ENCODE measurements at places on chromosomes 7 and 10. TPM values are rescaled to one million over a fixed set of nuclear protein-coding genes. Genes with fewer than 3 reads are reported as not detected.
A peak's percentile ranks its signal among the peaks of the same experiment; 100 is the strongest.

GRCh38 chr10:109737626-109738025 is 185.7 kb downstream of the XPNPEP1 start:
- H3K27ac ChIP-seq, result no peak overlapping the region
- H3K4me1 ChIP-seq, result no peaks in the 10 kb centered on the region

GRCh38 chr10:133393401-133394063 is 425 bp upstream of the MTG1 start:
- no peak overlapping the region for H3K27ac ChIP-seq
- H3K4me1 ChIP-seq, result no peaks in the 10 kb centered on the region
- H3K36me3 ChIP-seq, result peaks cover 22% of the 10 kb centered on the region
- H3K27me3 ChIP-seq, result no peaks in the 10 kb centered on the region
- H3K4me3 ChIP-seq, result peak overlapping the region; percentile 85

DNA sequence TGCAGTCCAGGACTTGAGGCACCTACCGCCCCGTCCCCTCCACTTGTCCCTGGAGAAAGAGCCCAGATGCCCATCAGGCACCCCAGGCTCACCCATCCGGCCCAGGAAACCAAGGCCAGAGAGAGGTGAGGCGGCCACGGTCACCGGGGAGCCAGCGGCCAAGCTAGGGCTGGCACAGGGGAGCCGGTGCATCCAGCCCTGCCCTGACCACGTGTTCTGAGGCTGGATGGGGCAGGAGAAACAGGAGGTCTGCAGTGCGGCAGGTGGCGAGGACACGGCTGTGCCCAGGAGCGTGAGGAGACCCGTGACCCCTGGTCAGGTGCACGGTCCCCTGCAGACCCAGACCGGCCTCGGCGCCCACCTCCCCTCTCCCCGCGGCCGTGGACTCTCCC is 27.6 kb downstream of the UNCX start:
- no peak overlapping the region for H3K4me3 ChIP-seq
- no peak for DNase-seq
- H3K4me1 ChIP-seq, result no peaks in the 10 kb centered on the region
- no peaks in the 10 kb centered on the region for H3K27me3 ChIP-seq
- no peak overlapping the region for H3K27ac ChIP-seq

The CPA2 gene
- total RNA-seq, result not detected

The HHEX gene
- 18.5 TPM for total RNA-seq

The BTBD16 gene
- total RNA-seq, result not detected

The AQP1 gene
- total RNA-seq, result 2,113 TPM

The HSPA12A gene
- 5.5 TPM for total RNA-seq

- peaks cover 60% of the 10 kb centered on the region for H3K4me1 ChIP-seq
- no peaks in the 10 kb centered on the region for H3K27me3 ChIP-seq
- H3K36me3 ChIP-seq, result no peaks in the 10 kb centered on the region
- DNase-seq, result no peak
Observed at GRCh38 chr7:74025146-74025545, 2.8 kb upstream of the ELN start.

DNA sequence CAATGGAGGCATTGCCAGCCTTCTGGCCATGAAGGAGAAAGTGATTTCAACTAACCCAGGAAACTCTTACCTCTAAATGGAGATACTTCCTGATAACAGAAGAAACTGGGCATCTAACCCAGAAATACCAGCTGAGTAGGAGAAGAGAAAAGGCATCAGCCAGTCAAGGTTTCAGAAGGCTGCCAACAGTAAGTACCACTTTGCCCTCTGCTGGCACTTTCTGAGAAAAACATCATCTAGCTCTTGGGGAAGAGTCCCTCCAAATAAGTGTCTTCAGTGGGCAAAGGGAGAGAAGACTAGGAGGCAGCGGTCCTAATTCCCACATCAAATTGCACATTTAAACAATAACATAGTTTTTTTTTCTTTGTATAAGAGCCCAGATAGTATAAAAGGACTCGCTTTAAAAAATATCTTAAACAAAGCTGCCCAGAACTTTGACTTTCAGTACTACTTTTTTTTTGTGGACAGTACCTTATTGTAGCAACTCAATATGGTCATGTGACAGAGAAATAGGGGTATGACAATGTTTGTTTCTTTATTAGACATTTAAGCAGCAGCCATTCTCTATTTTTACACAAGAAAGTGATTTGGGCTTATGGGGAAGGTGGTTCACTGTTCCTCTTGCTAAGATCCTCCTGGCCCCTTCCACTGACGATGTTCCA is 157.3 kb downstream of the CTTNBP2 start:
- no peak overlapping the region for H3K27ac ChIP-seq
- H3K36me3 ChIP-seq, result no peaks in the 10 kb centered on the region
- no peak overlapping the region for H3K4me3 ChIP-seq
- no peak for DNase-seq

DNA sequence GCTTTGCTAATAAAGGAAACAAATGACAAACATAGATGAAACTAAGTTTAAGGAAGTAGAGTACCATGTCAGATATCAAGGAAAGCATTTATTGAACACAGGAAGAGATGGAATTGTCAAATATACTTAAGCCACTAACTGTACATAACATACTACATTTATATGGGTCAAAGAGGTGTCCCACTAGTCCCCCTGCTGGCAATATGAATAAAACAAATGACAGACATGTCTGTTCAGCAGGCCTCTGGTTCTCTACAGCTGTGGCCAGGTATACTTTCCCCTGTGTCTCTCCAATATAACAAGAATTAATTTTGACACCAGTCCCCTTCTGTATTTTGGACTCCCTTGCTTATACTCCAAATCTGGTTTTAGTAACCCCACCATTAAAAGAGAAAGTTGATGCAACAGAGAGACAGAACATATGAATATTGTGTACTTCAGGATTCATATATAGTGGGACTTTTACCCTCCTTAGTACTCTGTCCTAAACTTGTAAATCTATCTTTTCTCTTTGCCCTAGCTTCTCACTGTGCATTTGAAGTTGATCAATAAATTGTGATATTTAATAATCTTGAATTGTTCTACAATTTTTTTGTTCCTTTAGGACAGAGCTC is 42.9 kb downstream of the CD36 start:
- H3K4me1 ChIP-seq, result no peaks in the 10 kb centered on the region
- no peak overlapping the region for H3K4me3 ChIP-seq
- H3K36me3 ChIP-seq, result no peaks in the 10 kb centered on the region
- no peaks in the 10 kb centered on the region for H3K27me3 ChIP-seq
- DNase-seq, result no peak

GRCh38 chr7:585229-585711 is 65.6 kb upstream of the PDGFA start:
- DNase-seq, result no peak
- no peaks in the 10 kb centered on the region for H3K36me3 ChIP-seq
- H3K27me3 ChIP-seq, result no peaks in the 10 kb centered on the region
- no peak overlapping the region for H3K4me3 ChIP-seq
- peaks cover 7% of the 10 kb centered on the region for H3K4me1 ChIP-seq

DNA sequence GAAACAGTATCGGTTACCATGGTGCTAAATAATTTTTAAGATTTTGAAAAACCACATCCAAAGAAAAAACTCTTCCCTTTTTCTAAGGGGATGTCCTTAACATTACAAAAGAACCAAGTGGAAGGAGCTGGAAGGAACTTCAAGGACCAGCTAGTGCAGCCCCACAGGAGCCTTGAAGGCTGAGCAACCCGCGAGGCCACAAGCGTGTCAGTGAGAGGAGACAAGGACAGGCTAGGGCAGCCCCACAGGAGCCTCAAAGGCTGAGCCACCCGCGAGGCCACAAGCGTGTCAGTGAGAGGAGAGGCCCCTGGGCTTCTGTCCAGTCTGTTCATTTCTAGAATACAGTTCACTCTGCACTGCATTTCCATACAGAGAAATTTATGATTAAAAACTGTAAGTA is 80.1 kb upstream of the ATP6V0A4 start:
- no peak for DNase-seq
- H3K4me3 ChIP-seq, result no peak overlapping the region
- no peaks in the 10 kb centered on the region for H3K27me3 ChIP-seq
- H3K27ac ChIP-seq, result no peak overlapping the region

The SPDYE1 gene
- not detected for total RNA-seq

DNA sequence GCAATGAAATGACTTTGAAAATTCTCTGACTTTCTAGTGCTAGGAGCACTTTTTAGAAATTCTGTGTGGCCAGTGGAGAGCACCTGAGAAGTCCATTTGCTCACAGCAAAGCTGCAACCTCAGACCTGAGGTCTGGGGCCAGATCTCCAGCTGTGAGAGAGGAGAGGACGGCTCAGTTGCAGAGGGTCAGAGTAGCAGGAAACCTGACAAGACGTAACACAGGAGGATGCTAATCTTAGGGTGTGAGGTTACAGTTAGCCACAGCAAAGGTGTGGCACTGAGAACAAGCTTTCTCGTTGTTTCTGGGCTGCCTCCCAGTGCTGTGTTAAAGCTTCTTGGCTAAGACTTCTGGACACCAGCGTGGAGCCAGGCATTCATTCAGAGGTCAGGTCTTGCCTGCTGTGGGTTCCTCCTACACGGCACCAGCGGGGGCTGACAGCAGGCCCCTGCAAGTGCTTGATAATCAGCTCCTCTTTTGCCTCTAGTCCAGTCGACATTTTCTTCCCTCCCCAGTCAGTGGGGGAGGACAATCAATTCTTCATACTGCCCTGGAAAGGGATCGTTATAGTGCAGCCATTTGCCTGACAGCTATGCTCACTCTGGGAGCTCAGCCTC is 435.4 kb upstream of the DPP6 start:
- H3K4me1 ChIP-seq, result no peaks in the 10 kb centered on the region
- H3K36me3 ChIP-seq, result no peaks in the 10 kb centered on the region
- no peak overlapping the region for H3K27ac ChIP-seq
- no peak for DNase-seq
- no peak overlapping the region for H3K4me3 ChIP-seq
- H3K27me3 ChIP-seq, result no peaks in the 10 kb centered on the region

The COMMD3 gene
- 21.9 TPM for total RNA-seq

The TMEM140 gene
- total RNA-seq, result 26.9 TPM

GRCh38 chr10:3476640-3477448 is 304.3 kb upstream of the PITRM1 start:
- no peaks in the 10 kb centered on the region for H3K36me3 ChIP-seq
- H3K4me3 ChIP-seq, result no peak overlapping the region
- H3K27ac ChIP-seq, result no peak overlapping the region
- no peak for DNase-seq

GRCh38 chr10:60537697-60538096 is 148.0 kb upstream of the ANK3 start:
- H3K4me1 ChIP-seq, result peaks cover 7% of the 10 kb centered on the region
- DNase-seq, result no peak
- no peaks in the 10 kb centered on the region for H3K27me3 ChIP-seq
- no peak overlapping the region for H3K27ac ChIP-seq

The MEOX2 gene
- 35.0 TPM for total RNA-seq

DNA sequence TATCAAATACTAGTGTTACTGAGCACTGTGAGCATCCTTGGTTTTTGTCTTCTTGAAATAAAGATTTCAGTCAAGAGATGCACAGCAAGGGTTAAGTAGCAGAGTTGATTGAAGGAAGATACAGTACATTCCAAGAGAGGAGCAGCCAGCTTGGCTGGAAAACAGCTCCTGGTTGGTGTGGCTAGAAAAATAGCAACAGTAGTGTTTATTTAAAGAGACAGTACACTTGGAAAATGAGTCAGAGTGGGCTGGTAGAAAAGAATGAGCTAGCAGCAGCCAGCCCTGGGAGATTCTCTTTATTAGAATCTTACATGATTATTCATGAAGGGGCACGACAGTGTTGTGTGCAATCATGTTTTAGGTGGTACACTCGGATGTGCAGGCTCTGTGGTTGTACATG is 1016.4 kb upstream of the SORCS1 start:
- H3K4me3 ChIP-seq, result no peak overlapping the region
- DNase-seq, result no peak
- no peaks in the 10 kb centered on the region for H3K27me3 ChIP-seq
- no peaks in the 10 kb centered on the region for H3K4me1 ChIP-seq
- H3K27ac ChIP-seq, result no peak overlapping the region
- H3K36me3 ChIP-seq, result no peaks in the 10 kb centered on the region

The STEAP1 gene
- total RNA-seq, result 2.1 TPM

DNA sequence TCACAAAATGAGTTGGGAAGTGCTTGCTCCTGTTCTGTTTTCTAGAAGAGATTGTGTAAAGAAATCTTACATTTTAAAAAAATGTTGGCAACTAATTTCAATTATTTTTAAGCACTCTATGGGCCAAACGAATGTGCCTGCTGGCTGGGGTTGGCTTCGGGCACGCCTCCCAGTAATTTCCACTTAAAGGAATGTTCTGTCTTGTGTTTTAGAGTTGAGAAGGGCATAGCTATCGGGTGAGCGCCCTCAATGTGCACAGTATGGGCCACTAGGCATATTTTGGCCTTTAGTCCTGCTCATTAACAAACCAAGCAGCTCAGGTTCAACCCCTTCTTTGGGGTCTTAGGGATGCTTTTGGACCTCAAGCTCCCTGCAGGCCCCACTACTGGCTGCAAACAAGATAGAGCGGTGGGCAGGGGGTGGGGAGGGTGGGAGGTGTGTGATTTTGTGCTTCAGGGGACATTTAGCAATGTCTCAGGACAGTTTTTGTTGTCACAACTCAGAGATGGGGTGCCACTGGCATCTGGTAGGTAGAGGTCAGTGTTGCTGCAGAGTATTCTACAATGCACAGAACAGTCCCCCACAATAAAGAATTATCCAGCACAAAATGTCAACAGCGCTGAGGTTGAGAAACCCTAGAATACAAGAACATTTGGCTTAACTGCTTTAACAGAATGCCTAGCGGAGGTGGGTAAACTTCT is 40.7 kb downstream of the TACC2 start:
- no peaks in the 10 kb centered on the region for H3K27me3 ChIP-seq
- peaks cover 14% of the 10 kb centered on the region for H3K4me1 ChIP-seq
- no peaks in the 10 kb centered on the region for H3K36me3 ChIP-seq
- H3K27ac ChIP-seq, result peak overlapping the region; percentile 74
- DNase-seq, result no peak

The TUBAL3 gene
- total RNA-seq, result not detected

DNA sequence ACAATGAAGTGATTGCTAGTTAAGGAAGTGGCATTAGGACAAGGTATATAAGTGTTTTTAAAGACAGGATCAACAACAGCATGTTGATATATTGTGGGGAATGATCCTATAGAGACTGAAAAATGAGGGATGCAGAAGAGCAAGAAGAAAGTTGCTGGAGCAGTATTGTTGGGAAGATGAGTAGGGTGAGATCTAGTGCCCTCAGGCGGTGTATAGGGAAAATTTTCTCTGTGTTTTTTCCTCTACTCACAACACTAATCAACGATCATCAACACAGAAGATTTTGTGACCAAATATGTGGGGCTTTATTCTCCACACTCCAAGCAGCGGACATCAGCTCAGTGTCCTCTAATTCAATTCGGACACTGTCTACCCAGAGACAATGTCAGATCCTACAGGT is 9.6 kb upstream of the PTTG1IP2 start:
- no peak overlapping the region for H3K27ac ChIP-seq
- no peaks in the 10 kb centered on the region for H3K36me3 ChIP-seq
- H3K4me3 ChIP-seq, result no peak overlapping the region
- H3K4me1 ChIP-seq, result no peaks in the 10 kb centered on the region
- no peak for DNase-seq

The LIPF gene
- total RNA-seq, result 7.1 TPM

The C7orf57 gene
- total RNA-seq, result not detected

DNA sequence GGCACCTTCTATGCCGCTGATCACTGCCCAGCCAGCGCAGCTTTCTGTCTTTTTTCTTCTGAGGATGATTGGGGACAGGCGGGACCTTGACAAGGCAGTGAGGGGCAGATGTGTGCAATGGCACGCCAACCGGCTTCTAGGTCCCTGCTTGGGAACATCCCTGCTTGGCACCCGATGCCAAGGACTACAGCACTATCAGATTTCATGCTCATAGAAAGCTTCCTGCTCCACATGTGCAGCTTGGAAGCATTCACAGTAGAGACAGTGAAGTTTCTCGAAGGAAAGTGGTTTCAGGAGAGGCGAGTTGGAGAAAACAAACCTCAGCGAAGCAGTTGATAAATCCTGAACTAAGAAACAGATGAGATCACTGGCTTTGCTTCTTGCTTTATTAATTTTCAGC is 267.5 kb upstream of the HABP2 start:
- H3K27ac ChIP-seq, result no peak overlapping the region
- H3K36me3 ChIP-seq, result no peaks in the 10 kb centered on the region
- no peak for DNase-seq
- H3K4me3 ChIP-seq, result no peak overlapping the region
- H3K27me3 ChIP-seq, result no peaks in the 10 kb centered on the region

The TNRC18 gene
- total RNA-seq, result 240 TPM
